CD4-positive, alpha-beta memory T cell (primary cell): ENCODE measurements at places on chromosomes 3 and 15. TPM values are rescaled to one million over a fixed set of nuclear protein-coding genes. Genes with fewer than 3 reads are reported as not detected.

- no peak for DNase-seq
Measured at GRCh38 chr3:108131475-108132134, 40.8 kb upstream of the CD47 start.

DNA sequence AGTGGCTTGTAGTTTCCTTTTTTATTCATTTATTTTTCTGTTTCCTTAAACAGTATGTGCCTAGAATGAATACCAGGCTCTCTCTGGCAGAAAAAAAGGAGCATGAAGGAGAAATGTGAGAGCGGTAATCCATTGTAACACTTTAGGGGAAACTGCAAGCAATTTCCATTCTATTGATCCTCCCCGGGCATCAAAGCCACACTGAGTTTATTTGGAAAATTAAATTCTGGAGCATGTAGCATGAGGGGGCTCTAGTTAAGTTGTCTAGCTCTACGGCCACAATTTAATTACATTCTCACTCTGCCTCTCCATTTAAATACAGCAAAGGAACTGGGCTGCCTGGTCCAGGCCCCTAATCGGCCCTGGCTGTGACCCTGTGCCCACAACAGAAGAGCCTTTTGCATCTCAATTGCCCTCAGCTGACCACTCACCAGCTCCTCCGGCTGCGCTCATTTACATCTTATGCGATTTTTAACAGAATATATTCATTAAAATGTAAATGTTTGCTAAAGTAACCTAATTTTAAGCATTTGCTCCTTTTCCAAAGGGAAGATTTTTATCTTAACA is 72.9 kb downstream of the MEGF11 start:
- no peak for DNase-seq

DNA sequence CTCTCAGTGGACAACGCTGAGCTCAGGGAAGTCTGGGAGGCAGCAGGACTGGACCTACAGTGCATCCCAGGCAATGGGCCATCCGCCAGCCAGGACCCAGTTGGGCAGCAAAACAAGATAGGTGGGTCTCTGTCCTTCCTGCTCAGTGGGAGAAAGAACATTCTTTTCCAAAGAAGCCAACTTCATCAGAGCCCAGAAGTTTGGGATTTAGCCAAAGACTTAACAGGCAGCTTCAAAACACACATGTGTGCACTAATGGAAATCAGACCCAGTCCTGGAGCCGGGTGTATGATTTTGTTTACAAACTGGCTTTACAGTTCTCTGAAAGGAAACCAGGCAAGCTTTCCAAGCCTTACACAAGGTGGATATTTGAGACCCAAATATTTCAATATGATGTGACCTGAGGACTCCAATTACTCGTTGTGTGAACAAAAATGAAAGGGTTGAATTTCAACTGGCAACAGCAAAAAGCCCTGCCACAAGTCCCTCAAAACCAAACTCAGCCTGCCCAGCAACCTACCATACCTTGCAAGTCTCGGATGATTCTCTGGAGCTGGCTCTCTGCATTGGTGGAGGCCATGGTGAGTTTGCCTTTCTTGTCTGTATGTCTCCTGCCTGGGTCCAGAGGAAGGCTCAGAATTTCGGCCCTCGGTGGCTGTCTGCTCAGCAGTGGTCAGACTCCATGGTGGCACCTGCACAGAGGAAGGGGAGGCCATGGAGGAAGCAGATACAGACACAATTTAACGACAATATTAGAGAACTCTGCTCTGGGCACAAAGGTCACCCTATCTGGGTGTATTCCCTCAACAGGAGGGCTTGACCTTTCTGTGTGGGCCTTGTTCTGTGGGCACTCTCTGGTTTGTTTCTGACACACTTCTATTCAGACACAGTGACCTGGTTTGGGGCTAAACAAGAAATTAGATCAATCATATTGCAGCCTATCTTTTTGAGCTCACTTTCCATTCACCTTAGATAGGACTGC is 11.0 kb downstream of the FYCO1 start:
- no peak for DNase-seq

DNA sequence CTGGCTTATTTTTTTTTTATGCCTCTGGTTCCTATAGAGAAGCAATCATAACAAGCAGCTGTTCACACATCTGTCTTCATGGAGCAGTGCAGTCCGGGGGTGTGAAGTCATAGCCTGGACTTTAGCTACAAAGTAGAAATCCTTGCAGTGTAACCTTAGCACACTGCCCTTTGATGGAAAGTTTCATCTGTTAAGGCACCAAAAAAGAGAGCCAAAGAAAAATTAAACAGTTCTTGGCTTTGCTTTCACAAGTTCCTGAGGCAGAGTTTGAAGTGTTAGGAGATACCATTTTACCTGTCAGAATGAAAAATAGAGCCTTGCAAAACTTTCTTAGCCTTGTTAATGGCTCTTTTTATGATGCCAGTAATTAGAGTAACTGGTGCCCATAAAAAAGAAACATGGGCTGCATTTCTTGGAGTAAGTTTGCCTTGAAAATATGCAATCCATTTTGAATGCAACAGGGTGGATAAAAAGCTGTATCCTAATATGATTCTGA is 84.1 kb downstream of the PIK3R4 start:
- no peak for DNase-seq

GRCh38 chr3:12938258-12938711 is 96.9 kb upstream of the RPL32 start:
- DNase-seq: no peak

DNA sequence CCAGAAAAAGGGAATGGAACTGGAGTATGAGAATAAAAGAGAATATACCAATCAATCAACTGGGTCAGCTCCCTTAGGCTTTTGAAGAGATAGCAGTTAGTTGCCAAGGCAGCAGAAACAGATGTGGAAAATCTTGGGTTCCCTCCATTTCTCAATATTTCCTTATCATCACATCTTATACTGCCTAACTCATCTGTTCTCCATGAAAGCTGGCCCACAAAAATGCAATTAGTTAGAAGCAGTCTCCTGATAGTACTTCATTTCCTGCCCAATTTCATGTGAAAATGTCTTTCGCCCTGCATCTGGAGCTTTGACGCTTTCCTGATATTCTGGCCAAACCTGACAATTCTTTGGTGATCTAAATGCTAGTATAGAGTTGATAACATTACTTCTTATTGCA is 30.1 kb upstream of the SPTSSB start:
- no peak for DNase-seq

DNA sequence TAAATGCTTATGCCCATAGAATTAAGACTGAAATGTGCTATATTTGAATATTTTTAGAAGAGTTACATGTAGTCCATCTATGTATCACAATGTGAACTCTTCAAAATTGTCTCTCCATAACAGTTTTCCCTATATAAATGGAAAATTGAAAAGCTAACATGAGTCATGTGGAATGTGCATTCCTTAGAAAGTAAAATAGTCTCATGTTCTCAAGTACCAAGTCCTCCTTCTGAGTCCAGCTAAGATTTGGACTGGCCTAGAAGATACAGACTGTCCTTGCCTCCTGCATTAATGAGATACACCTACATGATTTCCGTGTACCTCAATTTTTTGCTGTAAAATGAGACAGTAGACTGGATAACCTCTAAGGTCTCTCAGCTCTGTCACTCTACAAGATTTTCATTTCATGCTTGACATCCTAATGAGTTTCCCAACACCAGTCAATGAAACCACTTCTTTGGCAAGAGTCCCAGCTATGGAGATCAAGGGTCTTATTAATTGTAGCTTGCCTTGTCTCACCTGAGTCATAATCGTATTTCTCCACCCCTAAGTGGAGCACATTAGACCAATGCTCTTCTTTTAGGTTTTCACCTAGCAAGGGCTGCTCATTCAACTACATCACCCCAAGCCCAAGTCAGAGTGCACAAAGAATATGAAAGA is 350.6 kb upstream of the IL12A start:
- DNase-seq: no peak

Gene SLC24A5
- not detected for total RNA-seq

GRCh38 chr15:63582718-63583426 is 14.3 kb upstream of the FBXL22 start:
- no peak for DNase-seq

DNA sequence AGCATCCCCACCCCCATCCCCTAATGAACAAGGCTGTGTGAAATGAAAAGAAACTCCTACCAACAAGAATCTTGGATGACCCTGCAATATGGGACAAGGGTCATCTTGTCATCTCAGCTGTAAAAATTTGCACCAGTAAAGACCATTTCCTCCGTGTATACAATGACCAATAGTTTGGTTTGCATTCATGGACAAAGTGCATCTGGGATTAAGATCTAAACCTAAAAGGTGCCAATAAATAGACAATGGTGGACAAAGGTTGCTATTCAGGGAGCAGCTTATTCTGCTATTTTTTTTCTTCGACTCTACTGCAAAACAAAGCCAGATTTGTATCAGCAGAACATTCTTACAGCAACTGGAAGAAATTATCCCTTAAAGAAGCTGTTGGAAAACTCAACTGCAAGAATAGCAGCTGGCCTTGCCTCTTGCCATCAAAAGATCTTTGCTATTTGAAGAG is 8.0 kb downstream of the MGLL start:
- DNase-seq: no peak

DNA sequence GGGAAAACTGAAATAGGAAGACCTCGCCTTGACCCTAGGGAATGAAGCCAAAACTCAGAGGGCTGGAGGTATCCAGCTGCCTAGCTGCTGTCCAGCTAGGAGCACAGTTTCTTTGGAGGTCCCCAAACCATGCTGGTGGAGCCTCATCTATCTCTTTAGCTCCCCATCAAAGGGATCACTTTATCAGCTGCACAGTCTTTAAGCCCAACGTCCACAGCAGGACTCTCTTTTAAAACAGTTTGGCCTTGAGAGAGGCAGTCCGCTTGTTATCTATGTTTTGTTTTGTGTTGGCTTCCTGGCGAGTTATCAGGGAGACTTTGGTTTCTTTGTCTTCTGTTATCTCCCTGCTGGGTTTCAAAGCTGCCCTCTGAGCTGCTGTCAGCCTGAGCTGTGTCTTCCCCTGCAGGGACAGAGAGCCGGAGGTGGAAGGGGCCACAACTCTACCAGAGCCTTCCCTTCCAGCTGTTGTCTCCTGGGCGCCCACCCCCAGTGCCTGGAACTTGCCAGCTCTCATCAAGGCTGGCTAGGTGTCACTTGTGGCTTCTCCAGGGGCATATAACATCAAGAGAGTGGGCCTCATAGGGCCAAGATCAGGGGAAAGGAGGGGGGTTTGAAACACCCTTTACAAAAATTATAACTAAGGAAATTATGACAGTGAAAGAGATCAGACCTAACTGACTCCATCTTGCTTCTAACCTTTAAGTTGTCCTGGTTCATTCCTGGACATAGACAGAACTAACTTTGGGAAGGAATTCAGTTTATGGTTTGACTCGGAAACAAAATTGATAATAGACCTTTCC is 61.4 kb upstream of the C15orf39 start:
- DNase-seq: no peak
